NCI-H1930 (cell line): ENCODE measurements at places on chromosomes 2 and 18.

GRCh38 chr2:201180010-201180409 is 2.9 kb upstream of the CASP10 start:
- no peak for DNase-seq

DNA sequence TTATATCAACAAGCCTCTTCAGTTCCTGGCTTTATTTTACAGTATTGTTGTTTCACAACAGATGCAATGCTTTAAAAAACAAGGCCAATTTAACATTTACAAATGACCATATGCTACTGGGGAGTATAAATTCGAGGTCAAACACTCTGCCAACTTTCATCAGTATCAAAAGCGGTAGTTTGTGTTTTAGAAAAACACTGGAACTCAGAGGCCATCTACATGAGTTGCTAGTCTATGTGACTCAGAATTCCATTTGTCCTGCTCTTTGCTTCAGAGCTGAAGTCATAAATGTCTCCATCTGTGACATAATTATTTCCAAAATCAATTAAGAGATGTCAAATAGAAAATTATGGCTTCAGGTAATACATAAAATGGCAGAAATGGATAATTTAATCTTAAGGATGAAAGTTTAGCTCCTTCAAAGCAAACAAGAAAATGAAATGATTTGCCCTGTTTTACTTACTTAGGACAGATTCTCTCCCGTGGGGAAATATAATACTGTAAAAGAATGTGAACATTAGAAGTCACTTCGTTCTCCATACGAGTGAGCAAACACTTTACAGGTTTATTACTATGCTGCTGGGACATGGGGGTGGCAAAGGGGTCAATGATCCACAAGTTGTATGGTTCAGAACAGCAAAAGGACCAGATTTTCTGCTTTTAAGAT is 3.7 kb downstream of the MEX3C start:
- DNase-seq = no peak

DNA sequence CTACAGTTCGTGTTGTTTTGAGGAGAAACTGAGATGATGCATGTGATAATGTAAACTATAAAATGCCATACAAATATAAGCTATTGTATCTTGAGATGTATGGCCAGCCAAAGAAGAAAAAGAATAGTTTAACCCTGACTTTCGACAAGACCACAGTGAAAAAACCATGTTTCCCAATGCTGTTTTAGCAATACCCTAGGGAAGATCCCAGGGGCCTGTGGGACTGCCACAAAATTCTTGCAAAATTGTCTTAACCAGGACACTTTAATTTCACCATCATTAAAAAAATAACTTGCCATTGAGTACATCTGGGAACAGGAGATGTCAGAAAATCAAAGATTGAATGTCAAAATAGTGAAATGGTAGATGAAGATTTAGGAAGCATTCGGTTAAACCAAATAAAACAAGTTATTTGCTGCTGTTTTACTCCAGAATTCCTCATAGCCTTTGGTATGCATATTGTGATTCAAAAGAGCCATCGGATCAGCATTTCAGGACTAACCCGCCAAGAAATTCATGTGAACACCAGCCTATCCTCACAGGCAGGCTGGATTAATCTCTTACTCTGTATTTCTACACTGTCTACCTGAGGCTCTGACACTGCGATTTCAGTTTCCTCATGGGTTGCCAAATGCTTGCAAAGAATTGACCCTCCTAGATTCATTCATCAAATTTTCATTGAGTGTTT is 49.0 kb upstream of the SP3 start:
- DNase-seq = no peak

DNA sequence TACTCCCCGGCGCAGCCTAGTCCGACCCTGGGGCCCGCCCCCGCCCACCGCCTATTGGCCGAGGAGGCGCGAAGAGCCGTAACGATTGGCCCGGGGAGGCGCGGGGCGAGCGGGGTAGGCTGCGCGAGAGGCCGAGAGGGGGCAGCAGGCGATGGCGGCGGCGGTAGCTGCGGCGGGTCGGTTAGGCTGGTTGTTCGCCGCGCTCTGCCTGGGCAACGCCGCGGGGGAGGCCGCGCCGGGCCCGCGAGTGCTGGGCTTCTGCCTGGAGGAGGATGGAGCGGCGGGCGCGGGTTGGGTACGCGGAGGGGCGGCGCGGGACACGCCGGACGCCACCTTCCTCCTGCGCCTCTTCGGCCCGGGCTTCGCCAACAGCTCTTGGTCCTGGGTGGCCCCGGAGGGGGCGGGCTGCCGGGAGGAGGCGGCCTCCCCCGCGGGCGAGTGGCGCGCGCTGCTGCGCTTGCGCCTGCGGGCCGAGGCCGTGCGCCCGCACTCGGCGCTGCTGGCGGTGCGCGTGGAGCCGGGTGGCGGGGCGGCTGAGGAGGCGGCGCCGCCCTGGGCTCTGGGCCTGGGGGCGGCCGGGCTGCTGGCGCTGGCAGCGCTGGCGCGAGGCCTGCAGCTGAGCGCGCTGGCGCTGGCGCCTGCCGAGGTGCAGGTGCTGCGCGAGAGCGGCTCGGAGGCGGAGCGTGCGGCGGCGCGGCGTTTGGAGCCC is at the start of gene CNNM3:
Gene CNNM3, plus strand, starts transcription at position 142 of the 709 bp plus-strand sequence. Its CDS starts 10 bp downstream, at position 152.
- DNase-seq = peak; percentile 92

- DNase-seq = no peak
These were observed 141.4 kb downstream of the VAPA start for GRCh38 chr18:10055125-10055750.

DNA sequence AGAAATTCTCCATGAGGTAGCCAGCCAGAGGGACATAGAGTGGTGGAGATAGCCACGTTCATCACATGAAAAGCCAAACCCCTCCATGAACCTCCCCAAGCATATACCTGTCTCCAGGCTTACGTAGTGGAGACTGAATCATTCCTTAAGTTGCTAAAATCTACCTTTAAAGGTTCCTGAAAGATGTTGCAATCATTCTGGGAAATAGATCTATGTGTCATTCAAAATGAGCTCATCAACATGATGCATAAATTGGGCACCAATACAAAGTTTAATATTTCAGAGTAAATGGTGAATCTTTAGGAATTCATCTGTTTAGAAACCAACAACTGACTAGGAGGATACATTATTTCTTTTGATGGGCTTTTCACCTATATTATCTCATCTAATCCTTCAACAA is 362.6 kb upstream of the ID2 start:
- DNase-seq = no peak

- no peak for DNase-seq
These were observed 207.3 kb upstream of the GYPC start for GRCh38 chr2:126448611-126449010.

- DNase-seq = no peak
These were observed 141.8 kb upstream of the CTNNA2 start for GRCh38 chr2:79370976-79371538.

- no peak for DNase-seq
These were observed 481.1 kb upstream of the HS6ST1 start for GRCh38 chr2:128799730-128800129.

DNA sequence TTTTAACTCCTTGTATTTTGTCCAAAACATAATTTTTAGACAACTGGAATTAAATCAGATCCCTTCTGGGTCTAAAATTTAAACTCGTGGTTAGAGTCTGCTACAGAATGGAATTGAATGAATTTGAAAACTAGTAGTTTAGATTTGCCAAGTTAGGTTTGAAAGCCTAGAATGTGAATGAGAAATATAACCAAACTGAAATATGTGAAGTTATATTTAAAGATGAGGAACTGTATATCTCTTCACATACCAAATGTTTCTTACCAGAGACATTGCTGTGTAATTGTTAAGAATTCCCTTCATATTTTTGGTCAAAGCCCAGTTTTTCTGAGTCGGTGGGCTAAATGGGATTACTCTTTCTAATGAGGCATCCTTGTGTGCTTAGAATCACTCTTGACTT is 74.2 kb downstream of the LPIN1 start:
- no peak for DNase-seq

GRCh38 chr2:238108423-238109183 is 8.5 kb downstream of the ESPNL start:
- DNase-seq = no peak

GRCh38 chr2:128438586-128438985 is 119.9 kb upstream of the HS6ST1 start:
- DNase-seq = no peak

DNA sequence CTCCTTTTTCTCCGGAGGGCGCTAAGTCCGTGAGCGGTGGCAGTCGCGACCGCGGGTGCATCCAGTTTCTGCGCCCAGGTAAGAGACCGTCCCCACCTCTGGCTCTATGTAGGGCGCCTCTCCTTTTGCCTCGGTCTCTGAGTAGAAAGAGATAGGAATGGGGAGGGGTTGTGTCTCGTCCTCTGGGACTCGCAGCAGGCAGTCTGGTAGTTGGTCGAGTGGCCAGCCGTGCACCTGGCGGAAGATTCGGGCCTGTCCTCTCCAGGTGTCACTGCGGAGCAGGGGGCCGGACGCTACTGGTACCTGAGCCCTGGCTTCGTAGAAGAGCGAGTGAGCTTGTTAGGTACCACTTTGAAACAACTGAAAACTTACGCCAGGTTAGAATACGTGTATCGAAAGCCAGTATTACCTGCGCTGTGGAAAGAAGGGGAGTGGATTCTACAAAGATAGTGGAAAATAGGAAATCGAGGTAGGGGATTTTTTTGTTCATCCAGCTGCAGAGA is 403 bp downstream of the MAP2 start:
- DNase-seq = peak; percentile 45

DNA sequence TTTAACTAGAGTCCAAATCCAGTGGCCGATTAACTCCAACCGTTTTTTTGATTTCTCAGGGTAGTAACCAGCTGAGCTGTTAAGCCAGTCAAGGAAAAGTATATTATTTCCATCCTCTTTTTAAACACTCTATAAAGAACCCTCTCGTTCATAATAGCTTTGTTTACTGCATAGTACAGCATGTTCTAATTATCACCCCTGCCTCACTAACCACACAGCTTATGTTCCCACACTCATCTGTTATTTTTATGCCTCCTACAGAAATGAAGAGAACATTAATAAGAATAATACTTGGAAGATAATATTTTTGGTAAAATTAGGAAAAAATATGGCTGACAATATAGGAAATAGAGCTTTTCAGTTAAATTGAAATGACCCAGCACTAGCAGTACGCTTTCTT is 2132.8 kb upstream of the CELF4 start:
- no peak for DNase-seq

GRCh38 chr18:36771245-36771644 is 57.6 kb downstream of the TPGS2 start:
- no peak for DNase-seq

DNA sequence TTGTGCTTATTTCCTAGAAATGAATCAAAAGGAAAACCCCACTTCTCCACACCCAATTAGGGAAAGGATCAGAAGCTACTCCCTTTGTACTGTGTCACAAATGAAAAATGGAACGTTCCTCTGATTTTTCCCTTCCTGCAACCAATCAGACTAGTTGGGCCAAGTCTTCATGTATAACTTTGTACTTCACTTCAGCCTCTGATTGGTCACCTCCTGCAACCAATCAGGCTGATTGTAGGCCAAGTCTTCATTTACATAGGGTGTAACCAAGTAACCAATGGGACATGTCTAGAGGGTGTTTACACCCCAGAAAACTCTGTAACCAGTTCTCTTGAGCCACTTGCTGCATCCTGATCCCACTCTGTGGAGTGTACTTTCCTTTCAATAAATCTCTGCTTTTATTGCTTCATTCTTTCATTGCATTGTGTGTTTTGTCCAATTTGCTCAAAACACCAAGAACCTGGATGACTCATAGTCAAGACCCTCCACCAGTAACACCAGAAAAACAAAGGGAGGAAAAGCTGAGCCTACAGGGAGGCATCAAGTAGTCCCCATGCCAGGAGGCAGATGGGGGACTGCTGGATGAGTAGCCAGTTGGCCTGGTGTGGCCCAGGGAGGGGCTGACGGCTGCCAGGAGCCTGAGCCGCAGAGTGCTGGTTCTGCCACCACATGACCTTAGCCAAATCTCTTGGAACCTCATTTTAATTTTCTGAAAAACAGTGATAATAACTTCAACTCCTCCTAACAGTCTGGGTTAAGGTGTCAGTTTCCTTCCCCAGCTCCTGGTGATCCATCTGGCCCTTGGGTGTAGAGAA is 46.1 kb downstream of the SOWAHC start:
- DNase-seq = no peak

DNA sequence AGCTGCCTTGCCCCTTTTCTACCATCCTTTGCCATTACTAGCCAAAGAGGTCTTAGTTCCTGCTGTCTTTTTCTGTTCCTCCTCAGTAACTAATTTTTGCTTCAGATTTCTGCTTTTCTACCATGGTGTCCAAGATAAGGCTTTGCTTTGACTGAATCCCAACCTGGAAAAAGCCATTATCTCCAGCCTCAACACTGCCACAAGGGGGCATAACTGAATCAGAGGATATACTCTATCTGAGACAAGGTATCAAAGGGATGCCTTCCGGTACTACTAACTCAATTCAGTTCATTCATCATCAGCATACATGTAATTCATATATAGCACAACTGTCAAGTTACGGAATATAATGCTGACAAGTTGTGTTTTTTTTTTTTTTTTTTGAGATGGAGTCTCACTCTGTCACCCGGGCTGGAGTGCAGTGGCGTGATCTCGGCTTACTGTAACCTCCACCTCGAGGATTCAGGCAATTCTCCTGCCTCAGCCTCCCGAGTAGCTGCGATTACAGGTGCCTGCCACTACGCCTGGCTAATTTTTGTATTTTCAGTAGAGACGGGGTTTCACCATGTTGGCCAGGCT is 11.4 kb downstream of the OSGEPL1 start:
- DNase-seq = no peak

GRCh38 chr18:21853775-21854552 is 113.4 kb downstream of the MIB1 start:
- no peak for DNase-seq

GRCh38 chr2:73205611-73206010 is 3.2 kb downstream of the NOTO start:
- DNase-seq = no peak

DNA sequence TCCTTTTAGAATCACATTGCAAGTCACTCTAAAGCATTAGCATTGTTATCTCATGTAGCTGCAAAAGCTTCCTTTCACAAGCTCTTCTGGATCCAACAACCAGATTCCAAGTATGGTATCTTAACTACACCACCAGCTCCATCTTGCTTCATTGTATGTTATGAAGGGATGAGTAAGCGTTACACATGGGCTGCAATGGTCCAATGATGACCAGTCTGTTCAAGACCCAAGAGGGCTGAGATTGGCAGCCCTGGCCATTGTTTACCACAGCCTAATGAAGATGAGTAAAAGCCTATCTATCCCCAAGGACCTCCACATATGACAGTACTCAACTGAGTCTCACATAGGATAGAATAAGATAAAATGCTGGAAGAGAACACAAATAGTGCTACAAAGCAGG is 6.3 kb downstream of the CFLAR start:
- no peak for DNase-seq

- DNase-seq = no peak
These were observed 16.9 kb downstream of the GPR55 start for GRCh38 chr2:230908092-230908594.

GRCh38 chr2:174198846-174199564 is 49.3 kb downstream of the OLA1 start:
- DNase-seq = no peak
